ENCODE measurements at places on chromosomes 7 and 10.

- DNase-seq, result no peak
These were observed 46.0 kb downstream of the GBF1 start for GRCh38 chr10:102291221-102291905.

DNA sequence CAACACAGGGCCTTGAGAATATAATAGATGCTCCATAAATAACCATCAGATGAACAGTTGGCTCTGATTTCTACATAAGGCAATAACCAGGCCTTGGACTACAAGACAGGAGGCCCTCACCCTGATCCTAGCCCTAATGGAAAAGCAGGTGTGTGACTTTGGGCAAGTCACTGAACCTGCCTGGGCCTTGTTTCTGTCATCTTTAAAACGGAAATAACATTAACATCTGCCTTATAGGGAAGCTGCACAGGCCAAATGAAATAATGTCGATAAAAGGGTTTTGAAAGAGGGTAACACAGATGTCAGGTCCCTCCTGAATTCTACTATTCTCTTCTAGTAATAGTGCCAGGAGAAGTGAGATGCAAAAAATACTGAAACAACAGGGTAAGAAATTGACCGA lies 20.7 kb downstream of the PIK3AP1 start:
- DNase-seq, result no peak

GRCh38 chr7:38574086-38574485 lies 57.1 kb downstream of the AMPH start:
- no peak for DNase-seq

DNA sequence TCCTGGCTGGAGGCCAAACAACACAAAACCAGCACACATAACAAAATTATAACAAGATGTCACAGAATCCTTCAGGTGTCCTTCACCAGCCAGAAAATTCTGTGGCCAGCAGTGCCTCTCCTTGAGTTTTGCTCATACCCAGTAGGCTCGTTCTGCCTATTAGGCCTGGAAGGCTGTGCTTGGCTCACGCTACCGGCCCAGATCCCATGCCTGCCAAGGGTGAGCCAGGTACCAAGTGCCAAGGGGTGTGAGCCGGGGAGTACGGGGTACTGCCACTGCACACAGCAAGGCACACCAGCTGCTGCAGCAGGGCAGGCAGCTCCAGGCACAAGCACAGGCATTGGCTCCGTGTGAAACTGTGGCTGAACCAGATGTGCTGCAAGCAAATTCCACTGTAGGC lies 1562.0 kb downstream of the REEP3 start:
- DNase-seq, result no peak

GRCh38 chr10:96767611-96768010 lies 47.3 kb upstream of the PIK3AP1 start:
- no peak for DNase-seq

- no peak for DNase-seq
These were observed 266.5 kb downstream of the GPR158 start for GRCh38 chr10:25441270-25441669.

DNA sequence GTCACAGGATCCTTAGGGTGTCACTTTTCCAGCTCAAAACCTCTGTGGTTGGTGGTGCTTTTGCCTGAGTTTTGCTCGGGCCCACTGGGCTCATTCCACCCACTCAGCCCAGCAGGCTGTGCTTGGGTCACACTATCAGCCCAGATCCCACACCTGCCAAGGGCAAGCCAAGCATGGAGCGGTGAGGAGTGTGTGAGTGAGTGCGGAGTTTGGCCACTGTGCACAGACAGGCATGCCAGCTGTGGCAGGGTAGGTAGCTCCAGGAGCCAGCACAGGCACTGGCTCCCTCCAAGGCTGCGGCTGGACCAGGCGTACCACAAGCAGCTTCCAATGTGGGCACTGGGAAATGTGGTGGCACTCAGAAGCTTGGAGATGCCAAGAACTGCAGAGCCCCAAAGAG lies 43.9 kb upstream of the TECTB start:
- no peak for DNase-seq

DNA sequence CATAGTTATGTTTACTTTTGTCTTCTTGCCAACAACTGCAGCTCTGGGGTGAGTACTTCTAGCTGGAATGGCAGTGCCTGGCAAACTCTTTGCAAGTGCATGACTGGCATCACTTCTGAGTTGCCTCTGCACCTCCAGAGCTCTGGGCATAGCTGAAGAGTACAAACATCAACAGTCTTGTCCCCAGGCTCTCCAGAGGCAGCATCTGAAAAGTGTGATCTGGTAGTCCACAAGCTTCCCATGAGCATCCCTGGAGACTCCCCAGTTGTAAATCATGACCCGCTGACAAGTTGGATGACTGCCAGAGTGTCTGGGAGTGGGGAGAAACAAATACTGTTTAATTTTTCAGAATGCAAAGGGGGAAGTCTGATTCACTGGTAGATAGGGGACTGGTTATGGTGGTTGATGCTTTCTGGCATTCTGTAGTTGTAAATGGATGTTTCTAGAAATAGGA lies 138.9 kb upstream of the CDK13 start:
- DNase-seq, result no peak

DNA sequence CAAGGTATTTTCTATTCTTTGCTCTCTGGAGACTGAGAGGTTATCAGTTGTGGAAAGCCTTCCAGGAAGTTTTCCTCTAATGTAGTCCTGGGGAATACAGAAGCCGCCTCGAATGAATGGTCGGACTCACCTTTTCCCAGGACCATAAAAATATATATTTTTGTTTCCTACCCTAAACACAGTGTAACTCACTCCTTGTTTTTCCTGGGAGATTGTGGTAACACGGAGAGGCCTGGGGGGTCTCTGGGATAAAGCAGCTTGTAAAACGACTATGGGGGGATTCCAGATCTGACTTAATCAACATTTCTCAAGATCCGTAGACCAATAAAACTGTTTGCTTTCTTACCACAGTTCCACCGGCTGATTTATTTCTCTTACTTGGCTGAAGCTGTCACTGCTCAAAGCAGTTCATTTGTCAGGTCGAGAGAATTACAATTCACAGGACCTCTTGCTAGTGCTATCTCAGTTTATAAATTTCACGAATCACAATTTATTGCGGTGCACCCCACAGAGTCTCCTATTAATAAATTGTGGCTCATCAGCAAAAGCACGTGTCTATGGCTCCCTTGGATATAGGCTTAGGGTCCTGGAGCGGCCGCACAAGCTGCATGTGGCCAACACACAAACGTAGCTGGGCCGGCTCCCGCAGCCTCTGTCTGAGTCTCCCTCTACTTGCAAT lies 176.3 kb upstream of the BMPER start:
- DNase-seq, result no peak

GRCh38 chr10:4246881-4247358 lies 461.9 kb upstream of the KLF6 start:
- DNase-seq, result no peak

- DNase-seq, result no peak
These were observed 96.1 kb downstream of the PHTF2 start for GRCh38 chr7:77894574-77895091.

- no peak for DNase-seq
These were observed 36.6 kb downstream of the AMZ1 start for GRCh38 chr7:2724453-2725177.

DNA sequence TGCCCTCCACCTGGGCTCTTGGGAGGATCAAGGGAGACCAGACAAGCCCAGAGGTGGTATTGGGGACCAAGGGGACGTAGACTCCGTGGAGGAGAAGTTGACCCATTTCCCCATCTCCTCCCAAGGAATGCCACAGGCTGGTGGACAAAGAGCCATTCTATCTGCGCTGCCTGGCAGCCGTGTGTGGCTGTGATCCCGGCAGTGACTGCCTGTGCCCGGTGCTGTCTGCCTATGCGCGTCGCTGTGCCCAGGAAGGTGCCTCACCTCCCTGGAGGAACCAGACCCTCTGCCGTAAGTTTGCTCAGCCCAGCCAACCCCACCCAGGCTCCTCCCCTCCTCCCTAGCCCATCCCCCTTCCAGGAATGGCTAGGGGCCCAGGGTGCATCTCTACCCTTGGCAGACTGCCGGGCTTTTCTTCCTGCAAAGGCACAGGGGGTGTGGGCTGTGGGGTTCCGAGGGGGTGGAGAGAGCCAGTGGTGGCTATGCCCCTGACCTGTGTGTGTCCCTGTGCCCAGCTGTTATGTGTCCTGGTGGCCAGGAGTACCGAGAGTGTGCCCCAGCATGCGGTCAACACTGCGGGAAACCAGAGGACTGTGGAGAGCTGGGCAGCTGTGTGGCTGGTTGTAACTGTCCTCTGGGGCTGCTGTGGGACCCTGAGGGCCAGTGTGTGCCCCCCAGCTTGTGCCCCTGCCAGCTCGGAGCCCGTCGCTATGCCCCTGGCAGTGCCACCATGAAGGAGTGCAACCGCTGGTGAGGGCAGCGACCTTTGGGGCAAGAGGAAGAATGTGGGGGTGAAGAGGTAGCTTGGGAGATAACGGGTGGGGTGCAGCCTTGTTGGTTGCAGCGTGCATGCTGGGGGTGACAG lies 10.2 kb upstream of the ZNF467 start:
- no peak for DNase-seq

DNA sequence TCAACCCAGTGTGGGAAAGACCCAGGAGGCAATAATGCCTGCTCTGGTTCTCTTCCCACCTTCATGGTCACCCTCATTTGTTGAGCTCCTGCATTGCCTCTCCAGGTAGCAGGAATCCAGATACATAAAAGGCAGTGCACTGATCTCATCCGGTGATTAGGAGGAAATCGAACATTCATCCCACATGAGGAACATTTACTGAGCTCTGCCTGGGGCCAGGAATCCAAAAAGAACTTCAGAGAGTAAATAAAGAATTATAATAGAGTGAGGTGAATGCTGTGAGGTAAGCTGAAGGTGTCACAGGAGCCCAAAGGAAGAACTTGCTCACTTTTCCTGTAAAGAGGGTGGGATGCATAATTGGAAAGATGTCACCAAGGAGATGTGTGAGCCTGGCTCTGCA lies 121.2 kb downstream of the RALA start:
- DNase-seq, result no peak

GRCh38 chr7:71112436-71112835 lies 19.5 kb upstream of the GALNT17 start:
- DNase-seq, result no peak

GRCh38 chr10:84406561-84406960 lies 78.2 kb downstream of the CCSER2 start:
- no peak for DNase-seq

DNA sequence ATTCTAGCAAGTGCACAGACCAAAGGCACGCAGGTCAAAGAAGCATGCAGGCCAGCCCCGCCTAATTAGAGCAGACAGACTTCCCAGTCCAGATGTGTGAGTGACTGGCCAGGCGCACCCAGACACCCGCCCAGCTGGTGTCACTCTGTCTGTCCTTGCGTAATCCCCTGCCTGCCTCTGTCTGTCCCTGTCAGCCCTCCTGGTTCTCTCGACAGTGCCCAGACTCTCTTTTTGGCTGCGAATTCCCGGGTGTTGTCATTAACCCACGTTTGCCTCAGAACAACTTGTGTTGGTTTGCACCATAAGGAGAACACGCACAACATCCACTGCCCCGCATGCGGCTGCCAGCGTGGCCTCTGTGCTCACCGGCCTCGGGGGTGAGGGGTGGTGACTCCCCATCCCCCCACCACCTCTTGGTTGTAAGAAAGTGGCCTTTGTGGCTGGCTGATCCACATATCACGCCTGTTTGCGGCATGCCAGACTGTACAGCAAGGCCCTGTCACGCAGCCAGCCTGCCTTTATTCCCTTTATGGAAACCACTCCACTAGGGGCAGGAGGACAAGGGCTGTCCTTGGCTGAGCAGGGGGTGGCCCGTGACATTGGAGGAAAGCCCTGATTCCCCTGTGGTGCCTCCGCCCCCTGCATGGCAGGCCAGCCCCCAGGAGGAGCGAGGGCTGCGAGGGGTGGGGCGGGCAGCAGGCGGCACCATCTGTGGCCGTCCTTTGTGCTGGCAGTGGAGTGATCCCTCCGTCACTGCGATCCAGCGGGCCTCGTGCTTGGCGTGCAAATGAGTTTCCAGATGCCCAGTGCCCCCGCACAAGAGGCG lies 72.8 kb upstream of the PPIF start:
- no peak for DNase-seq

GRCh38 chr10:59098831-59099452 lies 77.5 kb upstream of the PHYHIPL start:
- no peak for DNase-seq

DNA sequence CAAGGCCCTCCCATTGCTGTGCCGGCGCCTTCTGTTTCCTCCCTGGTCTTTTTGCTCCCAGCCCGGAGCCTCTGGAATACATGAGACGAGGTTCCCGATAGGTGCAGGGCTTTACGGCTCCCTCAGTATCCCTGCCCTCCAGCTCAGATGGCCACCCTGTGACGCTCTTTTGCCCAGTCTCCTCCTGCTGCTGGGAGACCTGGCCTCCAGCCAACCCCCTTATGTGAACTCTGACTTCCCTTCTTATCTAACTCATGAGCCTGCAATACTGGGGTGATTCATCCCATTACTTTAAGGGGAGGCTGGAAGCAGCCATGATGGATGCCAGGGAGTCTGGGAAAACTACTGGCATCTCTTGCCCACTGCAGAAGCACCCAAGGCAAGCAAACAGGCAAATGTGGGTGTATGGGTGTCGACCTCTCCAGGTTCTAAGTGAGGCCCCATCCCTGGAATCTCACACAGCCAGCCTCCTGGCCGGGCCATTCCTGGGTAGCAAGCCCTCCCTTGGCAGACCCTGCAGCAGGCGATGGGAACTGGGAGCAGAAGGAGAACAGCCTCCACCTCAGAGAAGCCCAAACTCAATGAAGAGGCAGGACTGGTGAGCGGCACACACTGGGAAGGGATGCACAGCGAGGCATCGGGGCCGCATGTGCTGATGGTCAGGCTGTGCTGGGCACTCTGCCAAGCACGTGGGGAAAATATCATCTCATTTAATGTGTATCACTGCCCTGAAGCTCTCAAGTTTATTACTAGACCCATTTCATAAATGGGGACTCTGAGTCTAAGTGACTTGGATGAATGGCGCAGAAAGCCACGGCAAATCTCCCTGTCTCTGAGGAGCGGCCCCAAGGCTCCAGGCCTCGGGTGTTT lies 97.5 kb downstream of the FAM53B start:
- DNase-seq, result no peak

DNA sequence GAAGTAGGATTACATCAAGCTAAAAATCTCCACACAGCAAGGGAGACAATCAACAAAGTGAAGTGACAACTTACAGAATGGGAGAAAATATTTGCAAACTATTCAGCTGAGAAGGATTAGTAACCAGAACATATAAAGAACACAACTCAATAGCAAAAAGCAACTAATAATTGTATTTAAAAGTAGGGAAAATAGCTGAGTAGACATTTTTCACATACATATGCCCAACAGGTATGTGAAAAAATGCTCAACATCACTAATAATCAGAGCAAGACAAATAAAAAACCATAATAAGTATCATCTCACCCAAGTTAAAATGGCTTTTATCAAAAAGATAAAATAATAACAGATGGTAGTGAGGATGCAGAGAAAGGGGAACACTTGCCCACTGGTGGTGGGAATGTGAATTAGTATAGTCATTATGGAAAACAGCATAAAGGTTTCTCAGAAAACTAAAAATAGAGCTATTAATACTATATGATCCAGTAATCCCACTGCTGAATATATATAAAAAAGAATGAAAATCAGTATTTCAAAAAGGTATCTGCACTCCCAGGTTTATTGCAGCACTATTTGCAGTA lies 784.5 kb upstream of the C7orf33 start:
- DNase-seq, result no peak
